ENCODE measurements at places on chromosomes 7 and 10.

- no peak for DNase-seq
Observed at GRCh38 chr10:69797959-69798358, 3.7 kb upstream of the COL13A1 start.

DNA sequence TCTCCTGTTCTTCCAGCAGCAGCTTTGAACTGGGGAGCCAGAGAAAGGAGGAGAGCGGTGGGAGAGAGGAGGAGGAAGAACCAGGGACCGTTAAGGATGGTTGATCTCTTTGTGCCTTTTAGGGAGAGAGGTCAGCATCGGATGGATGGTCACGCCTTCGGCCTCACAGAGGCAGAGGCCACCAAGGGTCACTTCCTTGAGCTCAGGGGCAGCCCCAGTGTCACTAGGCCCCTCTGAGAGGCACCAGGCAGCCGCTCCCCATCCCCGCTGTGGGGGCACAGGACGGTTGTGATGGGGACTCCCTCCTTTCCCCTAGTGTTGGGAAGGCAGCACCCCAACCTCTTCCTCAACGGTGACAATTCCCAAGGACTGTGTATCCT, 121.4 kb downstream of the DNAJB6 start:
- DNase-seq = no peak

DNA sequence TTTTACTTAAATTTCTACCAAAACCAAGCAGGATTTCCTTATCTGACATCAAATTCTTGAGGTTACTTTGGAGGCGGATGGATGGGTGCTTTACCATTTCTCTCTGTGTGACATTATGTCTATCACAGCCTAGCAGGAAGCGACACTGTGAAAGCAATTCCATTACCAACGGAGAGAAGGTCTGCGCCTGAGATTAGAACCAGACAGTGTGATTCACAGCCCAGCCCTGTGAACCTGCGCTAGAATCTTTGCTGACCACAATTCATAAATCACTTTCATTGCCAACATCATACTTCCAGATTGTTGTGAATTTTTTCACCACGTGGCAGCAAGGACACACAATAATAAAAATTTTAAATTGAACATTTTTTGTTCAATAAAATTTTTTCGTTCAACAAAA, 126.5 kb downstream of the CUBN start:
- DNase-seq = no peak

DNA sequence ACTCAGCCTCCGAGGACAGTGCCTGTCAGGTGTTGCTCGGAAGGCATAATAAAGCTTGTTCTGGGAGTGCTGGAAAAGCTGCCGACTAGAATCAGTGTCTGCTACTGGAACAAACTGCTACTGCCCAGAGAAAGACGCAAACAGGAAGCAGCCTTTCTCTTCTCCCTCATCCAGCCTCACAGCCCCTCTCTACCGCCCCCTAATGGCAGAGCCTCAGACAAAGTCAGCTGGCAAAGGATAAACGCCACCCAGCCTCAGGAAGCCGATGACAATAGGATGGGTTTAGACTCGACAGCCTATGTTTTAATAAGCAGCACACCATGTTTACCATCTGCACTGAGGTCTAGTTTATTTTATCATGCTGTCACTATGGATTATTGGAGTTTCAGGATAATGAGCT, 169.5 kb upstream of the LYZL1 start:
- peak; percentile 91 for DNase-seq

DNA sequence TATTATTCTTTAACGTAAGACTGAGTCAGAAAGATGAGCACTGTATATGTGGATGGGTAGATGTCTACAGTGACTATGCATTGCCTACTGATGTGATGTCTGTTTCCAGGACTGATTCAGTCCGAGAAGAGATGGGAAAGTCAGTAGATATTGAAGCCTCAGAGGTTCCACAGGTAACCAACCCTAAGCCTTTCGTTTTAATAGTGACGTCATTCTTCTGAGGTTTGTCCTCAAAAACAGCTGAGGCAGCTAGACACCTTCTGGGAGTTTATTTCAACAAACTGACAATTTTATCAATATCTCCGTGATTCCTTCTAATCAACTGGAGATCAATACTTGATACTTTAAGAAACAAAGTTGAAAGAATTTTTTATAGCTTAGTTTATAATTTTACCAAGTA, 171.6 kb downstream of the LHFPL3 start:
- DNase-seq = no peak

GRCh38 chr7:158885624-158886023, 29.3 kb downstream of the DYNC2I1 start:
- no peak for DNase-seq

GRCh38 chr10:93245147-93245546, 171.5 kb downstream of the CYP26A1 start:
- no peak for DNase-seq

DNA sequence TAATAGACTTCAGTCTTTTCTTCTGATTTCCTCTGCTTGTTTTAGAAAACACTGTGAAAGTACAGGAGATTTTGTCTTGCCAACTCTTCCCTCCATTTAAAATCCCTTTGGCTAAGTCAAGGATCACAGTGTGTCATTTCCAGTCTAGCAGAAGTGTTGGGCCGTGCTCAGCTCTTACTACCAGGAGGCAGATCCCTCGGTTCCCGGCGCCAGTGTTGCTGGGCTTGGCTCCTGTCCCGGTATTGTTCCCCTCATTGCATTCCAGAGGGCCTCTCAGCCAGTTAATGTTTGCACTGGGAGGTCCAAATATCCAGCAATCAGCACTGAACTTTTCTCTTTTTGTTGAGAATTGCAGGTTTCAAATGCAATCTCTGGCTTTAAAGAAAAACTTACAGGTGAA, 612.1 kb upstream of the MGMT start:
- no peak for DNase-seq

- no peak for DNase-seq
Observed at GRCh38 chr7:101531726-101532357, 97.3 kb downstream of the MYL10 start.

DNA sequence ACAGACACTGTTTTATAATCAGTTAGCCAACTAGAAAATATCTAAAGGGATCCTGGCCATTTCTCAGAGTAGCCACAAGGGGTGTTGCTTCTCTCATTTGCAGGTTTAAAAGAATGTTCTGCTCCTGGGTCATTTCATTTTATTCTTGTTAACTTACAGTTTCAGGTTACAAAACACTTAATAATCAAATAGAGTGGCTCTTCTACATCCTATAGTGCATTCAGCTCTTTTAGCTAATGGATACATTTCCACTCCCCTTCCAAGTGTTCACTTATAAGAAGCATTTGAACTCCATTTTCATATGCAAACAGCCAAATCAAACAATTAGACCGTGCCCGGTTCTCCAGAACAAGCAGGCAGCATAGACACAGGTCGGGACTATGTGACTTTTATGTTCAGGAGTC, 117.5 kb downstream of the TRIL start:
- DNase-seq = no peak

GRCh38 chr7:15783987-15784693, 97.7 kb upstream of the MEOX2 start:
- no peak for DNase-seq

DNA sequence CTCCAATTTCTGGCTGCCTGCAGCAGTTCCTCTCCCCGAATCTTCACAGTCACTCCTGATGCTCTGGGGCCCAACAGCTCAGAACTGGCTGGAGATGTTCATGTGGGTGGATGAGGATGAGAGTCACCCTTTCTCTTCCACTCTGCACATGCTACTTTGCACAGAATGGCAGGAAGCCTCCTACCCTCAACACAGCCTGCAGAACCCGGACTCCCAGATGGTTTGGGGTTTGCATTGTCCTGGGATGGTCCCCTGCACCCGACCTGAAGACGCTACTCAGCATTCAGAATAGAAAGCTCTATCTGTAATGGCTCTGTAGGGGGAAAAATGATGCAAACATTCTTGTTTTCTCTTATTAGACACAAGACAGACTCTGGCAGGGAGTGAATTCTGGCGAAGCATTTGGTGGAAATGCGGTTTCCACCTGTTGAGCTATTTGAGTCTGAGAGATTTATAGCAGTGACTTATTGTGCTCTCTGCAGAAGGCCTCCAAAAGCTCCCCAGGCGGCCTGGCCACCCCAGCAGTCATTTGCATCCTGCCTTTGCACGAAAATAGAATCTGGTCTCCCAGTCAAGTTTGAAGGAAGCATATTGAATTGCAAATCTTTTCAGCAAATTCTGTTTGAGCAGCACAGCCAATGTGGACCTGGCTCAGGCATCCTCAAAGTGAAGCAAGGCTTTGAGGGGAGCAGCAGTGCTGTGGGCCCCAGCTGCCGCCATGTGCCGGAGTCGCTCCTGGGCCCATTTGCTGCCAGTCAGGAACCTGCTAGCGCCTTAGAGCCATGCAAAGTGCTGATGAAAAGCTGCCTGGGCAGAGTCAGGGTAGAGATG, 309.3 kb downstream of the TCERG1L start:
- no peak for DNase-seq

GRCh38 chr10:31087851-31088250, 56.2 kb upstream of the ZNF438 start:
- no peak for DNase-seq

GRCh38 chr10:118754229-118754555, 578 bp downstream of the CACUL1 start:
- DNase-seq = peak; percentile 69

- DNase-seq = no peak
Observed at GRCh38 chr7:157863906-157864810, 527.4 kb downstream of the DNAJB6 start.

- no peak for DNase-seq
Observed at GRCh38 chr7:120680985-120681384, 177.0 kb downstream of the TSPAN12 start.

- DNase-seq = no peak
Observed at GRCh38 chr7:90858546-90858945, 262.4 kb downstream of the CDK14 start.

DNA sequence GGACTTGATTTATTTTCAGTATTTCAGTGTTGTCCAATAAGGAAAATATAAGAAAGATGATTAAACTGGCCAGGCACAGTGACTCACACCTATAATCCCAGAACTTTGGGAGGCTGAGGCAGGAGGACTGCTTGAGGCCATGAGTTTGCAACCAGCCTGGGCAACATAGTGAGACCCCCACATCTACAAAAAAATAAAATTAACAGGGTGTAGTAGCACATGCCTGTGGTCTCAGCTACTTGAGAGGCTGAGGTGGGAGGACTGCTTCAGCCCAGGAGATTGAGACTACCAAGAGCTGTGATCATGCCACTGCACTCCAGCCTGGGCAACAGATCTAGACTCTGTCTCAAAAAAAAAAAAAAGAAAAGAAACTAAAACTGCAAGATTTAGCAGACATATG, 138.0 kb downstream of the PARD3 start:
- DNase-seq = no peak

GRCh38 chr7:132061937-132062336, 505.5 kb upstream of the PODXL start:
- no peak for DNase-seq

DNA sequence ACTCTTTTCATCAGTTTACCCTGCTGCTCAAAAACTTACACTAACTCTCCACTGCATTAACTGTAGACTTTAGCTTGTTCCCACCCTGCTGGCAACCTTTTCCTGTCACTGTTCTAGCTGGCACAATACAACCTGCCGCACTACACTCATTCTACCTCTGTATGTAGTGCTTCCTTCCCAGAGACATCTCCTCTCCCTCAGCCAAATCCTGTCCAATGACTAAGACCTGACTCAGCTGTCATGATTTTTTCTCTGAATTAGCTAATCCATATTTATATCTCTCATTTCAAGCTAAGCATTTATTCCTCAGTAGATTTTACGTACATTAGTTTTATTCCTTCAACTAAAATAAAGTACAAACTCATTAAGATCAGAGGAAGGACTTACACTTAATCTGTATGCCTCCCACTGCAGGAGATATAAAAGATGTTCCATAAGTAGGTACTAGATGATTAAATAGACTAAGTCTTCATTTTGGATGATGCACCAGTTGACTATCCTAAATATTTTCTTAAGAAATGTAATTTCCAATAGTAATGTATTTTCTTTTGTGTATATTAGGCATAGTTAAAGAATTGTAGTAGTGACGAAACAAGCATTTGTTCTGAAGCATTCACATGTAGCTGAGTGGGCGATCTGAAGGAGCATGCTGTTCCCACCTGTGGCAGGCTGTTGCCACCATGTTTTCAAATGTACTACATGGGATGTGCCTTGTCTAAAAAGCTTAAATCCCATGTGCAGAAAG, 189.1 kb downstream of the SKAP2 start:
- DNase-seq = no peak

- no peak for DNase-seq
Observed at GRCh38 chr7:134654104-134654775, 7.6 kb downstream of the BPGM start.

GRCh38 chr7:118041251-118041878, 142.6 kb upstream of the LSM8 start:
- no peak for DNase-seq

DNA sequence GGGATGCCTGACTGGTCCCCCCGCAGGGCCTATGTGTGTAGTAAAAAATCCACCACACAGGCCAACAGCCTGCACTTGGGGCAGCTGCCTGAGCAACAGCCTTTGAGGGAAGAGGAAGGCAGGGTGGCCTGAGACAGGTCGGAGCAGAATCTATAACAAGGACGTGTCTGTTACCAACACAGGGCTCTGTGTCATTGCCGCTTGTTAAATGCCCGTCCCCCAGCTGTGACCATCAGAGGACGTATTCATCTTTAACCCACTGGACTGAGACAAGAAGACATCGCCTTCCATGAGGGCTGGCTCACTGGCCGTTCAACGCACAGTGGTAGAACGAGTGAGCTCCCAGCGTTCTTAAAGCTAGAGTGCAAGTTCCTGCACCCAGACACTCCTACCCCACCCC, 7.8 kb downstream of the PDIA4 start:
- DNase-seq = no peak

DNA sequence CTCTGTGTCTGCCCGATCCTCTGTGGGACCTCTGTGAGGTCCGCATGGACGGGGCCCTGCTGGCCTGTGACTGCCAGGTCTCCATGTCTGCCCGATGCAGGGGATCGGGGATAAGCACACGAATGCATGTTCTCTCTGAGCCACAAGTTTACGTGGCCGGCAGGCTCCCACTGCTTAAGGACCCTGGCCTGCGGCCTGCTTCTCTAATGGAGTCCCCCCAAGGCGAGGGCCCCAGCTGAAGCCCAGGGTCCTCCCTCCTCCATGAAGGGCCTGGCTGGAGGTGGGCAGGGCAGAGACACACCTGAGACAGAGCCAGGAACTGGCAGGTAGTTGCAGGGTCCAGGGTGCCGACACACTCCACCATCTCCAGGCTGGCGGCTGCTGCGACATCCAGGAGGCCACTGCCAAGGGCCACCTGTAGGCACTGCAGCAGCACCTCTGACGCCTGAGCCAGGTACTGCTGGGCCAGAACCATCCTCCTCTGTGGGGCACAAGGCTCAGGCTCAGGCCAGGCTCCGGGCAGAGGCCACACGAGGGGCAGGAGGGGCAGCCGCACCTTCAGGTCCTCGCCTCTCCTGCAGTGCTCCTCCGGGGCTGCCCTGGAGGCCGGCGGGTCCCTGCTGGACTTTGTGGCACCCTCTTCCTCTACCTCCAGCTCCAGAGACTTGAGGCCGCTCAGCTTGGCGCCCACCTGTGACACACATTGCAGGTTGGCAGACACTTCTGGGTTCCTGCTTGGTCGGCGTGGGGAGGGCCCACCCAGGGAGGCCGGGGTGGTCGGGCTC, 60.9 kb upstream of the NKX6-2 start:
- DNase-seq = no peak

- no peak for DNase-seq
Observed at GRCh38 chr7:15669443-15670090, 16.9 kb downstream of the MEOX2 start.

GRCh38 chr7:42831006-42831717, 80.7 kb downstream of the C7orf25 start:
- DNase-seq = no peak

GRCh38 chr7:111210996-111211395, 120.1 kb downstream of the LRRN3 start:
- DNase-seq = no peak

Data from WTC11 (cell line).